H9 (cell line): ENCODE measurements at places on chromosomes 7 and 10.

GRCh38 chr10:33087152-33087551, 129.1 kb upstream of the ITGB1 start:
- no peak for DNase-seq

GRCh38 chr7:140283472-140283871, 106.7 kb upstream of the KDM7A start:
- DNase-seq: no peak

DNA sequence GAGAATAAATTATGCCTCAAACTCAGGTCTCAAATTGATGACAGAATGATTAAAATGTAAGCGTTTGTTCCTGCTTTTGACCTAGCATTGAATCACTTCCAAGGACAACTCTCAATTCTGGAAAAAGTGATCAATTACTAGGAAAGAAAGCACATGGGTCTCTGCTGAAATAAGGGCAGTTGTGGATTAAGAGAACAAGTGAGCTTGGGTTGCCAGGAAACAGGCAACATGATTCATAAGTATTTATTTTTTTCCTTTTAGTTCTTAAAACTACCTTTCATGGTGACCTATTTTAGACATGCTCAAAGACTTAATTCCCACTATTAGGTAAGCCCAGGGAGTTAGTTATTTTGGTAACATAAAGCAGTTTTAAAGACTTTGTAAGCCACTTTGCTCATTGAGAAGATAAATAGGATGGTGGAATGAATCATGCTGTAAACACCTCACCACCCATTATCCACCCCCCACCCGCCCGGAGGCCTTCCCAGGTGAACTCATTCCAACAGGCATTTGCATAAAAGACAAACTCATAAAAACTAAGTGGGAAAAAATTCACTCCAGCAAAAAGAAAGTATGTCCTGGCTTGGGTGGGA, 728.3 kb downstream of the SORCS1 start:
- no peak for DNase-seq

GRCh38 chr7:97623333-97623732, 108.6 kb upstream of the TAC1 start:
- DNase-seq: no peak

GRCh38 chr7:112470194-112470593, 10.6 kb upstream of the LSMEM1 start:
- no peak for DNase-seq

GRCh38 chr10:89916468-89917215, 215.3 kb downstream of the KIF20B start:
- no peak for DNase-seq

DNA sequence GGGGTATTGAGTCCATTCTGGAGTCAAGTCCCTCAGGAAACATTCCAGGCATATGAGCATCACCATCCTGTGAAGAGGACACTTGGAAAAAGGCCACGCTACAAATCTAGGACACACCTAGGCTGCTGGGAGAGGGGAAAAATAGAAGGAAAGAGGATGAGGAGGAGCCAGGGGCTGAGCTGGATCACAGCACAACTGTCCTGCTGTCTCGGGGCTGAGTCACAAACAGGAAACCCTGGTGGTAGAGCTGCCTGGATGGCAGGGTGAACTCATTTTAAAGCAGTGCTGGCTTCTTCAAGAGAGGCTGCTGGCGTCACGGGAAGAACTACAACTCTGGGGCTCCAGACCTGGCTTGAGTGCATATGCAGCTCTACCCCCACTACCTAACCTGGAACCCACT, 151.5 kb downstream of the RNF216 start:
- no peak for DNase-seq

- DNase-seq: peak; percentile 57
These were observed 717 bp downstream of the ADCY1 start for GRCh38 chr7:45574669-45575500.

DNA sequence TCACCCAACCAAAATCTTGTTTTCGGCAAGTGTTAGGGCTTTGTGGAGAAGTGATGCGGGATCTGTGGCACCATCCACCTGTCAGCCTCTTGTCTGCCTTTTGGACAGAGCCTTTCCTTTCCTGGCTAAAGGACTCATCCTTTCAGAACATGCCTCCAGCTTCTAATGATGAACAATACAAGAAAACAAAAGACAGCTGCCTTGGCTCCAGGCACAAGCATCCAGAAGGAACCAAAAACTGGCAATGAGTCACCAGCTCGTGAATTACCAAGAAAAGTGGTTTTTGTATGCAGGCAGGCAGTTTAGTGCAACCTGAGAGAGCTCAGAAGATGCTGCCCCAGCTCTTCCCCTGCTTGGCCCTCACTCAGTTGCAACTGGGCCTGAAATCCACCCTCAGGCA, 84.6 kb upstream of the NAMPT start:
- no peak for DNase-seq

DNA sequence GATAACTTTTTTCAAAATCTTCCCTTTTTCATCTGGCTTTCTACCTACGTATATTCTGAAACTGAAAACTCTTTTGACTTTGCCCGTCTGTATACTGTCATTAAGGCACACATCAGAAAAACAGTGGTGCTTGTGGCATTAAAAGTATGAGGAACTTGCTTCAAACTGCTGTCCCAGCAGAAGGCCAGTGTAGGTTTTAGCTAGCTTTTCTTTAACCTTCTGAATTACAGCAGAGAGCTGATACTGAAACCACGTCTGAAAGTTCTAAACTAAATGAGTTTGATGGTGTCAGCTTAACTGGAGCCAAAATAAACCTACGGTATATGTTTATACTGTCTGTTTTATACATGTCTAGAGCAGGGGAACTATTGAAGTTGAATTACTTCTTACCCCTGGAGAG, 283.4 kb downstream of the TFEC start:
- no peak for DNase-seq

GRCh38 chr10:116162851-116163250, 110.2 kb downstream of the GFRA1 start:
- DNase-seq: no peak

- DNase-seq: no peak
These were observed 70.3 kb upstream of the SHH start for GRCh38 chr7:155882596-155882995.

DNA sequence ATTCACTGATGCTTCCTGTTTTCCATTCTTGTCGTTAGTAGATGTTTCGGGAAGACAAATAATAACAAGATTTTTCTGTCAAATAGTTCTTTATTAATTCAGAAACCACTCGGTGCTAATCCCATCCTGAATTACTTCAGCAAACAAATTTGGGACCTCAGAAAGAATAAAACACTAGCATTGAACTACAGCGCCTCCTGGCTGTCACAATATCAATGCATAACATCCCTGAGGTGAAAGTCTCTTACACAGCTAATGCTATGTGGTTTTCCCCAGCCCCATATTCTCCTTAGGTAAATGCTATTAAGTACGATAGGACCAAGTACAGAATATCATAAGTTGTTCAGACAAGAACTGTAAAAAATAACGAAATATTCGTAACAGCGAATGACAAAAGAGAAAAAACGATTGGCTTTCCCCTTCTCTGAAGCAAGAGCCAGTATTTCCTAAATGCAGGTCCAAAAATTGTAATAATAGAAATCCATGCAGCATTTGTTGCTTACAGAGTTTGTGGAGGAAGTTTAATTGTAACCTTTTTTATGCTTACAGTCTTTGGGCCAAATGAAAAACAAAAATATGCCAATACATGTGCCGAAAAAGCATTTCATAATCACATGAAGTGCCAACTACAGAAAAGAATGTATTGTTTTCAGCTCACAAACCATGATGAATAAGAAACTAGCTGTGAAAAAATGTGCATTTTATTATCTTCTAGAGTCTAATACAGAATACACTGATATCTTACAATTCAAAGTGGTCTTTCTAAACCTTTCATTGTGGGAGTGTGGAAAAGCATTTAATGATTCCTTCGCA, 47.3 kb downstream of the MYPN start:
- DNase-seq: peak; percentile 42

DNA sequence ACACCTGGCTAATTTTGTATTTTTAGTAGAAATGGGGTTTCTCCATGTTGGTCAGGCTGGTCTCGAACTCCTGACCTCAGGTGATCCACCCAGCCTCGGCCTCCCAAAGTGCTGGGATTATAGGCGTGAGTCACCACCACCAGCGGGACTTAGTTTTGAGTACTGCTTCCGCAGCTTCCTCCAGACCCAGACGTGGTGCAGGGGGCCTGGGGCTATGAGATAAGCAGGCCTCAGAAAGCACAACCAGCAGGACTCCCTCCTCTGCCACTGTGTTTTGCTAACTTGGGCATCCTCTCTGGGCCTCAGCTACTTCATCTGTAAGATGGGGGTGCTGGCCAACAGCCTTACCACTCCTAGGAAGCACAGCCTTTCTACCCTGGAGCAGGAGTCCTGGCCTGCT, 37.8 kb downstream of the GOLGA7B start:
- no peak for DNase-seq

DNA sequence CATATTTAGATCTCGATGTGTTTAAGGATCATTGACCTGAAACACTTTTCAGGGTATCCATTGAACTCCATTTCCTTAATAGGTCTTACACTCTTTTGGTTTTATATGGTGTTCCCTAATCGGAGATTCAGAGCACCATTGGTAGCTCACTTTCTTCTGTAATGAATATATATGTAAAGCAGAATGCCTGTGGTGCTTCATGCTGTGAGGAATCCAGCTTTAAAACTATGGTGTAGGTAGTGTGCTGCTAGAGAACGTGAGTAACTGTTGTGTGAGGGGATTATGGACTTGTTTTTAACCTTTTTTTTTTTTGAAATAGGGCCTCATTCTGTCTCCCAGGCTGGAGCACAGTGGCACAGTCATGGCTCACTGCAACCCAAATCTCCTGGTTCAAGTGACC, 376.9 kb upstream of the LRGUK start:
- no peak for DNase-seq

DNA sequence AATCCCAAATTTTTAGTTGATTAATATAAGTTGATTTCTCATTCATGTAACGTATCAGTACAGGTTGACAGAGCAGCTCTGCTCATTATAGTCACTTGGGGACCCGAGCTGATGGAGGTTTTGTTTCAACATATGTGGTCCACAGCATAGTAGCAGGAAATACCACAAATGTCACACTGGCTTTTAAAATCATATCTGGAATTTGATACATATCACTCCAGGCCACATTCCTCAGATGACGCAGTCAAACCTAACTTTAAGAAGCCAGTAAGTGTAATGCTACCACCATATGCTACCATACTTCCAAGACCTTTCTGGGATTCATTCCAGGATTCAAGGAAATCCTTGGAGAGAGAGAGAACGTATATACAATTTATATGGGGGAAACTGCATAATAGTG, 156.3 kb downstream of the PHF14 start:
- no peak for DNase-seq

- peak; percentile 57 for DNase-seq
These were observed 604 bp downstream of the MXI1 start for GRCh38 chr10:110207805-110208613.

DNA sequence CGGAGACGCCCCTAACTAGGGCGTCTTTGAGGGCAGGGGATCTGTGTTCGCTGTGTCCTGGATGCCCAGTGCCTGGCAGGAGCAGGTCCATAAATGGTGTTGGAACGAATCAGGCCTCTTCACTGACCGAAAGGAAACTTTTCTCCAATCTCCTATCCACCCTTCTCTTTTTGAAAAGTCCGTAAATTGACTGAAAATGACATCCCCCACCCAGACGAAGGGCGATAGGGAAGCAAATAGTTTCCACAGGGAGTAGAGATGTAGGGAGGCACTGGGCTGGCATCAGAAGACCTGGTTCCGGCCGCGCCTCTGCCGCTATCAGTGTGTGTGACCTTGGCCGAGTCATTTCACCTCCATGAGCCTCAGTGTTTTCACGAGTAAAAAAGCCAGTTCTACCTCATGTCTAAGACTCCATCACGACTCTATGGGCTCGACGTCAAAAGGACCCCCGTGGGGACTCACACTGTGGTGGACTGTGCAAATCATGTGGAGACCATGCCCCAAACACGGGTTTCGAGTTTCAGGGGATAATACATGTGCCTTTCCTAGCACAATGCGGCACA, 497 bp upstream of the RAB11FIP2 start:
- DNase-seq: no peak

- DNase-seq: no peak
These were observed 223.5 kb downstream of the GLRX3 start for GRCh38 chr10:130359711-130360110.

- no peak for DNase-seq
These were observed 50.8 kb downstream of the VOPP1 start for GRCh38 chr7:55521512-55521911.

- DNase-seq: no peak
These were observed 403.1 kb downstream of the SFMBT2 start for GRCh38 chr10:7007600-7008190.

GRCh38 chr7:13908667-13909397, 80.6 kb downstream of the ETV1 start:
- DNase-seq: no peak

GRCh38 chr10:90461437-90462155, 396.2 kb downstream of the HTR7 start:
- DNase-seq: no peak

- DNase-seq: no peak
These were observed 5.7 kb downstream of the HOXA5 start for GRCh38 chr7:27137640-27138315.

DNA sequence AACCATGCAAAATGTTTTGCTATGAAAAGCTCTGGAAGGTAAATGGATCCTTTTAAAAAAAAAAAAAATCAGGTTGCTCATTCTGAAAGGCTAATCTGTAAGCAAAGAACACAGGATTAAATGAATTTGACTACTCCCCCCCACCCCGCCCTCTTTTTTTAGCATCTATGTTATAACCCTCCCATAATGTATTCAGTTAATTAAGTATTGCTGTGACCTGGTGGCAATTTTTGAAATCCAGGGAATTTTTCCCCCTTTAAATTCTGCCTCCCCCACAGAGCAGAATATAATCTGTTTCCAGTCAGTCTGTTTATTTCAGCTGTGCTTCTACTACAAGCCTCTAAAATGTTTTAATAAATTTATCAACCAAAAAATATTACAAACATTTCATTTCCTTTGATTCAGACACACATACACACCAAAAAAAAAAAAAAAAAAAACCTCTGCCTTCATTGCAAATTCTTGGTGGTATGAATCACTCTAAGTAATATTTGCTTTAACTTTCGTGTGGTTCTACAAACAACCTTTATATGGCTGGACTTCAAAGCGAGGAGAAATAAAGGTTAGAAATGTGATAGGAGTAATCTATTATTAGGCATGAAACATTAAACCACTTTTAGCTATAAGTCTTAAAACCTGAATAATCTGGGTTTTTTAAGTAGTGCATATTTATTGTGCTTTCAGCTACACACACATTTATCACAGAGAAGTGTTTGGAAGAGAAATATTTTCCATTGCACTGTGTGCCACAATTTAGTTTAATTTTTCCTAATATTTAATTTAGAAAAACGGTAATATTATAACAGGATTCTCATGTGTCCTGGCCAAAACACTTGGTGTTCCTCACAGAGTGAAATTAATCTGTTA, 64.4 kb upstream of the ARID5B start:
- no peak for DNase-seq

- DNase-seq: no peak
These were observed 24.2 kb upstream of the DDC start for GRCh38 chr7:50589364-50589763.

- DNase-seq: no peak
These were observed 1409.1 kb upstream of the CELF2 start for GRCh38 chr10:9608602-9609001.

GRCh38 chr7:27251652-27252590, 9.3 kb downstream of the EVX1 start:
- DNase-seq: peak; percentile 51

GRCh38 chr10:82498976-82499375, 624.0 kb downstream of the NRG3 start:
- no peak for DNase-seq
